ENCODE measurements at places on chromosomes 3 and 15.

- DNase-seq: no peak
Observed at GRCh38 chr3:188827576-188827975, 344.2 kb upstream of the TPRG1 start.

DNA sequence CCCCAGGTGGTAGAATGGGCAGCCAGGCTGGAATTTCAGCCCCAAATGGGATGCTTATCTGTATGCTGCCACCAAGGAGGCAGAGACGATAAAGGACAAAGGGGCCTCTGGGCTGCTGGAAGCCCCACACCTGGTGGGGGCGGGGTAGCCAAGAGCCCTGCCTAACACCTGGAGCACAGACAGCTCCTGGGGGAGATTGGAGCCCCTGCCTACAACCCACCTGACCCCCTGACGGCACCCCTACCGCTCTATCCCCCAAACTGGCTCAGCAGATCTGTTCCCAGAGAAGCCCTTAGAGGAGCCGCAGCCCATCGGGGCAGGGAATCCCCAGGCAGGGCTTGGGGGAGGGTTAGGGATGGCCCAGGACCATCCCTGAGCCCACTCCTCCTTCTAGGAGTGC is 15.8 kb upstream of the SEMA3F start:
- DNase-seq: no peak

- DNase-seq: no peak
Observed at GRCh38 chr15:77042245-77042919, 28.5 kb downstream of the TSPAN3 start.

- DNase-seq: no peak
Observed at GRCh38 chr15:26697913-26698312, 75.0 kb downstream of the GABRB3 start.

DNA sequence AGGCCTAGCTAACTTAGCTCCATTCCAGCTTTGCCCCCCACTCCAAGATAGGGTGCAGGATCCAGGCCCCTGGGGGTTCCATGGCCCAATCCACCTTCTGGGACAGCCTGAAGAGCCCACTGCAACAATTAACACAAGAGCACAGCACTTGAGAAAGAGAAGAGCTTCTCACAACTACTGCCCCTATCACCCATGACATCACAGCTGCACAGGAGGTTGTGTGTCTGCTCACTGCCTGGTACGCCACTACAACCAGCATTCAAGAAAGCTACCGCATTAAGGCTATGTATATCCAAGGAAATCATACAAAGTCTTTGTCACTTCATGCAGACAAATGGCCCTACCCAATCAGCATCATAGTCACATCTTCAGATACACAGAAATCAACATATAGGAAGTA is 62.0 kb downstream of the MYO5A start:
- DNase-seq: no peak
